Bone marrow (tissue), 2 donors: ENCODE measurements at places on chromosomes 6 and 20.
A peak's percentile ranks its signal among the peaks of the same experiment; 100 is the strongest.

DNA sequence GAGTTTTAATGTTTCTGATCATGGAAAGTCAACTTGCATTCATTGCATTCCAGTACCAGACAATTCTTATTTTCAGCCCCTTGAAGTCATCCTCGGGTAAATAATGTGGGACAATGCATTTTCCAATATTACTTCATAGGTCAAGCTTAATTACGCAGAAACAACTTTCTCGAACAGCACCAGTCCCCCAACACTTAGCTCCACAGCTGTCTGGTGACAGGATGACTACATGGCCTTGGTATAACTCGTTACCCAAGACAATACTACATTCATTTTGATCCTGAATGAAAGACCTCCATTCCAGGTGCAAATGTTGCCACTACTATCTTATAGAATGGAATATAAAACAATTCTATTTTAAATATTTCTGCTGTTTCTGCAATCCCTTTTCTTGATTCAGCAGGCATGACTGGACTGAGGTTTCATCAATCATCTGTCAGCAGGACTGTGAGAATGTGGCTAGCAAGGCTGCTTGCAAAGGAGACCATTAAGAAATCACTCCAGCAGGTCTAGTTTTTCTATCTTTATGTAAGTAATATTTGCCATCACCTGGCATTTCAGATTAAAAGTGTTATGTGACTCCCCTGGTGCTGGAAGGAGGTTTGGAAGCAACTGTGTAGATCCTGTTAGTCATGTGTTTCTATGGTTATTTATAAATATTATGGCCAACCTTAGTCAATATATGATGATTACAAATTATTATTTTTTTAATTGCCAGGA is 147.9 kb downstream of the HAO1 start:
- DNase-seq = no peak

GRCh38 chr20:1813101-1813529 is 82.1 kb upstream of the SIRPA start:
- no peak for DNase-seq

- DNase-seq = no peak
Measured at GRCh38 chr20:62822788-62823651, 6.2 kb downstream of the COL9A3 start.

GRCh38 chr20:16554766-16555543 is 18.3 kb downstream of the KIF16B start:
- no peak for DNase-seq

DNA sequence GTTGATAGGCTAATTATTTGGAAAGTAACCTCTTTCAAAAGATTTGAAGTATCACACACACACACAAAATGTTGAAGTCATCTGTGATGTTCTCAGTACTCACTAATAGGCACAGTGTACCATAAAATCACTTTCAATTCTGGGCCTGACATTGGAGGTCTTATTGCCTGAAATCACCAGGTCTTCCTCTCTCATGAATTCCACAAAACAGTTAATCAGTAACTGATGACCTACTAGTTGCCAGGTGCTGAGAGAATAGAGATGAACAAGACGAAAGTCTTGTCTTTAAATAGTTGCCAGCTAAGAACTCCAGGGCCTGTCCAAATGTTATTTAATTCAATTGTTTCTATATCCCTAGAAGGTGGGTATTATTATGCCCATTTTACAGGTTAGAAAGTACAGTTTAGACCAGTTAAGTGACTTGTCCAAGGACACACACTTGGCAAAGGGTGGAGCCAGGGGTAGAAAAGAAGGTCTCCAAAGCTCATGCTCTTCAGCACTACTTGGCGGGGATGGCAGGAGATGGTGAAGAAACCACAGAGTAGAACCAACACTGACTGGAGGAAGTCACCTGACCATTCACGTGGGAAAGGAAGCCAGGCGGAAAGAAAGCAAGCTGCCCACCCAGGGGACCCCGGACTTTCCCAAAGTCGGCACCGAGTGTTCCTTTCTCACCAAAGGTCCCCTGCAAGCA is 116.4 kb downstream of the KIF6 start:
- no peak for DNase-seq

- no peak for DNase-seq
Measured at GRCh38 chr6:89731924-89732567, 87.5 kb downstream of the MDN1 start.

- no peak for DNase-seq
Measured at GRCh38 chr20:37524859-37525708, 2.6 kb downstream of the BLCAP start.

DNA sequence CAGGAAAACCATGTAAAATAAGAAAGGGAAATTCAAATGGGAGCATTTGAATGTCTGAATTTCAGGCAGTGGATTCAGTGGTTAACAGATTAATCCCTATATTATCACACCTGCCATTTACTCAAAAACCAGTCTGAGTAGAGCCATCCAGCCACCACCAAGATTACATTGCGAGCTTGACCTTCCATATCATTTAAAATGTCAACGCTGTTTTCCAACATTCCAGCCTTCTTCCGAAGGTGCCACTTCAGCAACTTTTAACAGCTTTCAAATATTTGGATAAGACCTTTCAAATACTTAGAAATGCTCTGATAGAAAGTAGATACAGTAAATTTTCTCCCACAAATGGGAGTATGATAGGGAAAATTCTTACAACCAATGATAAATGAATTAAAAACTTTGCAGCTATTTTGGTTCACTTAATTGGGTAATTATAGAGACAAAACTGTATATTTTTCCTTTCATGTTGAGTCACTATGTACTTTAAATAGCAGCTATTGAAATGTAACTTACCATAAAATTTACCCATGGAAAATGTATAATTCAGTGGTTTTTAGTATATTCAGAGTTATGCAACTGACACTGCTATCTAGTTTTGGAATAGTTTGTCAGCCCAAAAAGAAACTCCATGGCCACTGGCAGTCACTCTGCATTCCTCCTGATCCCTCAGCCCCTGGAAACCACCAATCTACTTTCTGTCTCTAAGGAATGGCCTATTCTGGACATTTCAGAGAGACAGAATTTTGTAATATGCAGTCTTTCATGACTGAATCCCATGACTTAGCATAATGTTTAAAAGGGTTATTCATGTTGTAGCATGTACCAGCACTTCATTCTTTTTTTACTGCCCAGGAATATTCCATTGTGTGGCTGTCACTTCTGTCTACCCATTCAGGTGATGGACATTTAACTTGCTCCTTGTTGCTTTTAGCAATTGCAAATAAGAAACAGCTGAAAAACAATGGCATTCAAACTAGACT is 21.5 kb downstream of the EZR start:
- DNase-seq = no peak

DNA sequence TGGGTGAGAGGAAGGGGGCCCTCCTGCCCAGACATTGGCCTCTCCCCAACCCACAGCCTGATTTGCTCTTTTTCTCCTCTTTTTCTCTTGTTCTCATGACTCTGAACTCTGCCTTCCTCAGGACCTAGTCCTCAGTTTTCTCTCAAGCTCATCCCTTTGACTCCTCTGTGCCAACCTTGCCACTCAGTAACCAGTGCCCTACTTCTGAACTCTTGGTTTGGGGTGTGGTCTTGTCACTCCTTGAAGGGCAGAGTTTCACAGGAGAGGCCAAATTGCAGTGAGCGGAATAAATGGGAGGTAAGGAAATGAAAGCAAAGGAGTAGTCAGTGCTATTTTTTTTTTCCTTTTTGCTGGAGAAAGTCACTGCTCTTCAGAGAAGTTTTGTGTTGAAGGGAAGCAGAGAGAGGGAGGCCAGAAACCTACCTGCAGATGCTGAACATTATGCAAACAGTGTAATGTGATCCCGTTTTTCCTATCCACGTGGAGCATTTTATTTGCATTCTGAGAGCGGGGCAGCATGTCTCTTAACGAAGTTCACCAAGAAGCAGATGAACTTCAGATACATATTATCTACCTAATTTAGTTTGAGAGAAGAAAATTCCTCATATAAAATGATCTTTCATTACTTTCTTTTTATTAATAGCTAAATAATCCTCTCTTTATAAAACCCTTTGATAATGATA is 26.9 kb downstream of the CFAP61 start:
- DNase-seq = no peak

DNA sequence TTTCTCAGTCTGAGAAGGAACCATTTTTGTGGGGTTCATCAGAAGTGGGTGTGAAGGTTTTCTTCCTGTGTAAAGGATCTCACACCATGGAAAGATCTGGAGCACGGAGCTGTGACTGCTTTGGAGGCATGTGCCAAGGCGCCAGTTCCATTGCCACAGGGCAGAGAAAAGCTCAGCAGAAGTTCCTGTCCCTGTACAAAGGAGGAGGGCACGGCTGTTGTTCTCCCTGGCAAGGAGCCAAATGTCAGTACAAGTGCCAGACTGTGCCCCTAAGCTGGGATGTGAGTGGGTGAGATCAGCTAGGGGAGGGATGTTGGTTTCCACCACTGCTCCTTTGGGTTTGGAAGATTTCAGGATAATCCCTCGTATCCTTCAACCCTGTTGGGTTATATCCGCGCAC is 117.3 kb downstream of the CRYBG1 start:
- DNase-seq = peak; percentile 75

DNA sequence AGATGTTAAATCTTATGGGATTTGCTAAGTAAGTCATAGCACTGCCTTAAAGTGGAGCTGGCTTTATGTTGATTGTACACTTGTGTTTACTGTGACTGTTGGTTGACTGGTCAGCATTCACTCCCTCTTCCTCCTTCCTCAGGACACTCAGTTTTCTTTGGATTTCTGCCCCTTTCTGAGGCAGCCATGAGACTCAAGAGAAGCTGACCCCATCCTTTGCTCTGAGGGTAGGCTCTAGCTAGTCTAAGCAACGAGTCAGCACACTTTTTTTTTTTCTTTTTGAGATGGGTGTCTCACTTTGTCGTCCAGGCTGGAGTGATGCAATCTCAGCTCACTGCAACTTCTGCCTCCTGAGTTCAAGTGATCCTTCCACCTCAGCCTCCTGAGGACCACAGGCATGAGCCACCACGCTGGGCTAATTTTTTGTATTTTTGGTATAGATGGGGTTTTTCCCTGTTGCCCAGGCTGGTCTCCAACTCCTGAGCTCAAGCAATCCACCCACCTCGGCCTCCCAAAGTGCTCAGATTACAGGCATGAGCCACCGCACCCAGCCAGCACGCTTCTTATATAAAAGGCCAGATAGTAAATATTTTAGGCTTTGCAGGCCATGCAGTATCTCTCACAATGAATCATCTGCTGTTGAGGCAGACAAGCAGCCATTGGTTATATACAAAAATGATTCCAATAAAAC is 191.4 kb downstream of the NFATC2 start:
- no peak for DNase-seq

GRCh38 chr6:21327326-21328112 is 266.0 kb upstream of the SOX4 start:
- no peak for DNase-seq

DNA sequence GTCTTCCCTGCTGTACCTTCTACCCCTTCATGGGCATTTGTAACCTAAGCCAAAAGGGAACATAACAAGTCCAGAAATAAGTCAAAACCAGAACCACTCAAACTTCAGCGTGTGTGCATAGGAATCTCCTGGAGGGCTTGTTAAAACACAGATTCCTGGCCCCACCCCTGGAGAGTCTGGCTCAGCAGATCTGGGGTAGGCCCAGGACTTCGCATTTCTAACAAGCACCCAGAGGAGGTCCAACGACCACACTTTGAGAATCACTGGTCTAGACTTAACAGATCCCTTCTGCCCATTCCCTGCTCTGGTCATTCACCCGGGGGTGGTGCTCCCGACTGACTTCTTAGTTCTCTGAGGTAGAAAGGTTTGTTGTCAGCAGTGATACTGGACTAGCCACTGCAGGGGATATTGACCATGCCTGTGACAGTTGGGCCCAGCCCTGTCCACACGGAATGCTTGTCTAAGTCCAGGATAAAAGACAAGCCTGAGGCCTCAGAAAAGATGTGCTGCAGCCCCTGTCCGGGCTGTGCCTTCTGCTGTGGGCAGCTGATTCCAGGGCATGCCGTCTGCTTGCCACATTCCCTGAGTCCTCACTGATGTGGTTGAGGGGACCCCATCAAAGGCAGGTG is 68.6 kb downstream of the SYNJ2 start:
- DNase-seq = no peak

DNA sequence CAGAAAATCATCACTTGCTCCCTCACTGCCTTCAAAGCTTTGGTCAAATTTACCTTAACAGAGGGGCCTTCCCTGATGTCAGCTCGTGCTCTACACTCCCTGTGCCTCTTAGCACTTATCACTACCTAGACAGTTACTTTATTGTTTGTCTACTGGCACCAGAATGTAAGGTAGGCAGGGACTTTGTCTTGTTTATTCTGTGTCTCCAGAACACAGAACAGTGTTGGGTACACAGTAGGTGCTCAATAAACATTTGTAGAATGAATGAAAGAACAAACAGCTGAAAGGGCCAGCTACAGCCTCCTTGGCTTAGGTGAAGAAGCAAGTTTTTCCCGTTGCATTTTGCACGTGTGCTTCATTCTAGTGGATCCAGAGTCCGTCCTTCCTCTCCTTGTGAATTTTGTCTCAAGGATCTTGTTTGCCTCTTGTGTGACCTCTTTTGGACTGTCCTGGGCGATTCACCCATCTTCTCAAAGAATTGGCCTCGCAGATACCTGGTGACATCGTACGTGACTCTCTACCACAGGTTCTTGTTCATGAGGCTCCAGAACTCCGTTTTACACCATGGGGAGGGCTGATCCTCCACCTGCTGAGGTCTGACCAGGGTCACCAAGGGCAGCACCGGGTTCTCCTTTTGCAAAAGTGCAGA is 84.2 kb upstream of the ARMC2 start:
- DNase-seq = no peak

- no peak for DNase-seq
Measured at GRCh38 chr6:56820060-56820459, 134.8 kb upstream of the BEND6 start.

DNA sequence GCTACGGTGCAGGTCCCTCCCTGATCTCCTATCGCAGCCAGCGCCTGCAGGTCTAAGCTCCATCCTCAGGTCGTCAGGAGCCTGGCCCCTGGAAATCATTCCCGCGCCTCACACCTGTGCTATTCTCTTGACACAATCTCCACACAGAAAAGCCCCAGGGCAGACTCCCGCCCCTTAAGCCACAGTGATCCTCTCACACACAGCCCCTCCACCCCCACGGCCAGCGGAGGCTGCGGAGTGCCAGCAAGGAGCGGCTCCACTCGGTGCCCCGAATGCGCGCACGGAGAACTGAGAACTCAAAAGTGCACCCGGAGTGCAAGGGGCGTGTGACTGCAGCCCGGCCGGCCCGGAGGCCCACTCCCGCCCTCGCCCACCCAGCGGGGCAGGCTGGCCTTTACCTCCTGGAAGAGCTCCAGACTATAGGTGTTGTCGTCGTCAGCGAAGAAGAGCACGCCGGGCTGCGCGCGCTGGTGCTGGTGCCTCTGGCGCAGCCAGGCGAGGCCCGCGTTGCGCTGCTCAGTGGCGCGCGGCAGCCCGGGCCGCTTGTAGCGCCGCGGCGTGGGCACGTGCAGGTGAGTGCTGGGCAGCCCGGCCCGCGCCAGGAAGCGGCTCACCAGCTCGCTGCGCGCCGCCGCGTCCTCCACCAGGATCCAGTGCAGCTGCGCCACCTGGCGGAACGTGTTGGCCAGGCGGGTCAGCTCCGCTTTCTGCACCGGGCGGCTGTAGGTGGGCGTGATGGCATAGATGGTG is 1.2 kb downstream of the B3GAT2 start:
- DNase-seq = peak; percentile 25

GRCh38 chr20:49701241-49701790 is 12.4 kb downstream of the B4GALT5 start:
- no peak for DNase-seq

- no peak for DNase-seq
Measured at GRCh38 chr6:52546678-52547077, 30.2 kb downstream of the TRAM2 start.
